ENCODE measurements at places on chromosomes 6 and 20.

DNA sequence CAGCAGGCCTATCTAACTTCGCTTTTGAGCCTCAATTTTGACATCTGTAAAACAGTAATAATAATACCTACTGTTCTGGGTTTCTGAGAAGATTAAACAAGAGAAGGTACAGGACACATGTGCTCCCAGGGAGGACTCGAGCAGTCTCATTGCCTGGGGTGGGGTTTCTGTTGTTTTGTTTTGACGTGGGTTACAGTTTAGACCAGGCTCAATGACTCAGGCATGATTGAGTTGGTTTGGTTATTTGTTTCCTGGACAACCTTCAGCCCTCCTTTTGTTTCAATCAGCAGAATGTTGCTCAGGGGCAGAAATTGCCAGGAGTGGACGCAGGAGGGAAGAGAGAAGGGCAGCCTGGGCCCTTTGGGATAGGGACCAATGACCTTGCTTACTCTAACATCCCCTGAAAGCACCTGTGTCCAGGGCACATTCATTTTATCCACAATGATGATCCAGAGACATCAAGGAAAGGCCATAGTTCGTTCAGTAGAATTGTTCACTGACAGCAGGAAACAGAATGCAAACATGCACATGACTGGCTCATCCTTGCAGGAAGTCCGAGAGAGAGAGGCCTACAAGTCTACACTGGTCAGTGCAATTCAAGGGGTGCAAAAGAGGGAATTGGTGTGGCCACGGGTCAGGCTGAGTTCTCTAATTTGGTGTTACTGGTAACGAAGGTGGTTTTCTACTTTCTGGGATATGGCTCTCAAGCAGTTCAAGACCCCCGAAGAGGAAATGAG, 74.5 kb upstream of the MRPS10 start:
- no peak for DNase-seq

DNA sequence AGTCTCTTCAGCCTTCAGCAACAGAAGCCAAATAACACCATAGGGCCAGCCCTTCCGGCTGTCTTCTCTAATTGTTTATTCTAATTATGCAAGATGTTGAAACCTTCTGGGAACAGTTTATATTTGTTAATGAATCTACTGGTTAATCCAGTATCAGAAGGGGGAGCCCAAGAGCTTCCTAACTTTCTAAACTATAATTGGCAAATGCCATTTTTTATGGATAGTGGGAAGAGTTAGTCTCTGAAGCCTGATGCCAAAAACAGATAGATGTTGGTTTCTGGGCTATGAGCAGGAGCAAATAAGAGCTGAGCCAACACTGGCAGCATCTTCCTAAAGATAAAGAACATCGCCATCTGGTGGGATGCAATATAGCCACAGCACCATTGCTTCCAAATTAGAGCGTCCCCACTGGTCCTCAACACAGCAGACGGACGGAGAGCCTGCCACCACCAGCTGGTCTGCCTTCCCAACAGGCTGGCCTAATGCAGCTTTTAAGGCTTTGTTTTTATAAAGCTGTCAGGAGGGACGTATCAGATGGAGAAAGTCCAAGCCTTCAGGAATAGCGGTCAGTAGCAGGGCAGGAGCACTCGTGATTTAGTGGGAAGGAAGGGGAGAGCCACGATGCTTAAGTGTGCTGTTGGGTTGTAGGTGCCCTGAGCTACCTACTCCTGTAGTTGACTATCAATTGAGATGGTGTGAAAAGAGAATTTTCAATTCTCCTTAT, 118.8 kb downstream of the RALGAPA2 start:
- no peak for DNase-seq

- no peak for DNase-seq
Measured at GRCh38 chr20:56458206-56458821, 10.1 kb upstream of the RTF2 start.

GRCh38 chr6:33276864-33277662, at the start of gene B3GALT4:
TSS of gene B3GALT4 (plus strand) at chr6:33277123. CDS start at chr6:33277420, 297 bp downstream.
- DNase-seq, result peak; percentile 62

- no peak for DNase-seq
Measured at GRCh38 chr6:141482796-141483597, 649.7 kb upstream of the GJE1 start.

DNA sequence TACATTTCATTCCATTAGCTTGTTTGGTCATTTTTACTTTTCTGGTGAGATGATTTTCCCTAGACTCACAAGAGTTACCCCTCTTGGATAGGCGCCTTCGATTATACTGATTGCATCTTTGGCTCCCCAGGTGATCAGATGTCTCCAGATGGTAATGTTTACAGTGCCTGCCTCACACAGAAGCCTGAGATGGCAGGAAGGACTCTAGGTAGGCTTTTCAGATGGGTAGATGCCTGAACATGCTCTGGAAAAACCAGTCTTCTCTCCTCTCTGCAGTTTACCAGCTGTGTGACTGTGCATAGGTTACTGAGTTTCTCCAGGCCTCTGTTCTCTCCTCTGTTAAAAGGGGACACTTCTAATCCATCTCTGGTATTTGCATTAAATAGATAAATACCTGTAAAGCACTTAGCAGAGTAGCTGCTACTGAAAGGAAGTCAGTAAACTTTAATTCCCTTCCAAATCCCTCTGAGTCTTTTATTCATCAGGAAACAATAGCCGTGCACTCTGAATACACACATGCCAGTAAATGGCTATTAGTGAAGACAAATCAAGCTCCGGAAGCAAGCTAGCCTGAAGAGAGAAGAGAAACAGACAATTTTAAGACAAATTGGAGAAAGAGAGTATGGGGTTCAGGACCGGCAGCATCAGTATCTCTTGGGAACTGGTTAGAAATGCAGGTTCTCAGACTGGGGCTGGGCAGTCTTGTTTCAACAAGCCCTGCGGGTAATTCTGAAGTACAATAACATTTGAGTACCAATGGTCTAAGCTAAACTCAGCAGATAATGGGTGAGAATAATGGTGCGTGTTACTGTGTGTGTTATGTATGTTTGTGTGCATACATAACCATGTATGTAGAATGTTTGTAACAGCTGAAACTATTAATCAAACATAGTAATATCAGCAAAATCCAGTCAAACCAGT, 139.4 kb downstream of the UST start:
- no peak for DNase-seq

GRCh38 chr6:43669050-43669921, 18.3 kb downstream of the MRPS18A start:
- DNase-seq, result no peak

DNA sequence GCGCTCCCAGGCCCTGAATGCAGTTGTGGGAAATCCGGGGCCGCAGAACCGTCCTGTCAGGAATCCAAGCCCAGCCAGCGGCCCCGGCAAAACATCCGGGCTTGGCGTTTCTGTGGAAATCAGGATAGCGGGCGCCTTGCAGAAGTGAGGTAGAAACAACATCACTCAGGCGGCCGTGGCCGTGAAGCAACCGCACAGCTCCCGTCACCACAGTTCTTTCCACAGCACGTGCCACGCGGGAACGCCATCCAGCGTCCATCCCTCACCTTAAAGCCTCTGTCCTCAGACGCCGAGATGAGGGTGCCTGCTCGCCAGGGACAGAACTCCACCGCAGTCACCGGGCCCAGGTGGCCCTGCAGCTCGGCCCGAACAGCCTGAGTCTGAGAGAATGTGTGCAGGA, 34.1 kb downstream of the WDR27 start:
- DNase-seq, result no peak

GRCh38 chr20:10323729-10324128, 105.1 kb downstream of the SNAP25 start:
- DNase-seq, result no peak

GRCh38 chr6:18161431-18161830, 6.2 kb downstream of the KDM1B start:
- no peak for DNase-seq

GRCh38 chr6:50112981-50113857, 63.5 kb upstream of the DEFB112 start:
- no peak for DNase-seq

- no peak for DNase-seq
Measured at GRCh38 chr6:153942361-153942760, 96.7 kb upstream of the OPRM1 start.

GRCh38 chr6:41596096-41596685, 42.1 kb upstream of the MDFI start:
- no peak for DNase-seq

DNA sequence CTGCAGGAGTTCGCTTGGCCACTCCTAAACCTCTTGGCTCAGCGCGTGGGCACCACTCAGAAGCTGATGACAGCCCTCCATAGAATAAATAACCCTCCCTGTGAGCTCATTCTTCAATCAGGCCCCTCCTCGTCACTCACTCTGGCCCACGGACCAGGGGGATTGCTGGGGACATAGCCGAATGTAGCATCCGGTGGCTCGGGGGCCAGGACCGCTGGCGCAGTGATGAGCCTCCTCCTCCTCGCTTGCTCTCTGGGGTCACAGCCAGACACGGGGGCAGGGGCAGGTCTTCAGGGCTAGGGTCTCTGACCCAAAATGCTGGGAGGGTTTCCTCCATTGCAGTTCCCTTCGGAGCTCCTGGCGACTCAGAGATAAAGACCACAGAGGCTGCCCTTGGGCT, 79.9 kb downstream of the TFAP2C start:
- no peak for DNase-seq

- DNase-seq, result no peak
Measured at GRCh38 chr6:147802459-147802858, 294.0 kb downstream of the SAMD5 start.

- no peak for DNase-seq
Measured at GRCh38 chr6:36110050-36110449, 20.3 kb upstream of the MAPK13 start.

DNA sequence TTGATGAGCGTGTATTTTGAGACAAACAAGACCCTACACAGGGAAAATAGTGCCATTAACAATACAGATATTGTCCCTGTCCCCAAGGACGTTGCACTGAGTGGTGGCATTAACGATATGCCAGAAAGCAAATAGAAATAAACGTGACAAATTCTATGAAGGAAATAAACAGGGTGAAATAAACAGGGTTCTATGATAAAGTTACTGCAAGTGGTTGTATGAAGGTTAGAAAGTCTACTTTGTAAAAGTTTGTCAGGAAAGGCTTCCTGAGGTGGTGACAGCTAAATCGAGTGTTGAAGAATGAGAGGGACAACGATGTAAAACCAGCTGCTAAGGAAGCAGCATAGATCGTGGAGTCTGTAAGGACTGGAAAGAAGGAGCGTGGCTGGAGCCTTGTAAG, 380.2 kb downstream of the LAMA2 start:
- DNase-seq, result no peak

DNA sequence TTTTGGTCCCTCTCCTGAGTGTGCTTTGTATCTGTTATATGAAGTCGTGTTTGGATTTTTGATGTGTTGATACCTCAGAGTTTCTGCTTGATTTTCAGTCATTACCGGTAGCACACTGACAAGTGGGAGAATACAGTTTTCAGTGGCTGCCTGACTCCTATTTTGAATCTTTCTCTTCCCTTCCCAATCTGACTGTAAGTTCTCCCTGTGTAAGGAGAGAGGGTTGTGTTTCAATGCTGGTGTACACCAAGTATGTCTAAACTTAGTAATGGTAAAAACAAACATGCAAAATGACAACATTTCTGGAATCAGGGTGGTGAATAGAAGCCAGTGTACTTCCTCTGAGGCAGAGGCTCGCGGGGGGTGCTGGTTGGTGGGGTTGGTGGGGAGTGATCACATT, 103.4 kb downstream of the HIVEP1 start:
- no peak for DNase-seq

DNA sequence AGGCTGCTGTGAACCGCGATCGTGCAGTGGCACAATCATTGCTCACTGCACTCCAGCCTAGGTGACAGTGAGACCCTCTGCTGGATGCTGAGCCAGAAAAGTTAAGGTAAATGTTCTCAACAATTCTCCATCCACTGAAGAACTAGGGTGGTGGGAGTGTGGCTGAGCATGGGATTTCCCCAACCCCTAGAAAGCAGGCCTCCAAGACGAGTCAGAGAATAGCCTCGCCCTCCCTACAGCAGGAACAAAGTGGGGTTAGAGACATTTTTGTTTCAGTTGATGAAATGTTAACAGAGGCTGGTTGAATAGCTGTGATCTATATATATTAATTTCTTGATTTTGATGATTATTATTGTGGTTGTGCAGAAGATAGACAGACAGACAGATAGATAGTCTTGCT, 6.1 kb upstream of the ALDH8A1 start:
- DNase-seq, result no peak

DNA sequence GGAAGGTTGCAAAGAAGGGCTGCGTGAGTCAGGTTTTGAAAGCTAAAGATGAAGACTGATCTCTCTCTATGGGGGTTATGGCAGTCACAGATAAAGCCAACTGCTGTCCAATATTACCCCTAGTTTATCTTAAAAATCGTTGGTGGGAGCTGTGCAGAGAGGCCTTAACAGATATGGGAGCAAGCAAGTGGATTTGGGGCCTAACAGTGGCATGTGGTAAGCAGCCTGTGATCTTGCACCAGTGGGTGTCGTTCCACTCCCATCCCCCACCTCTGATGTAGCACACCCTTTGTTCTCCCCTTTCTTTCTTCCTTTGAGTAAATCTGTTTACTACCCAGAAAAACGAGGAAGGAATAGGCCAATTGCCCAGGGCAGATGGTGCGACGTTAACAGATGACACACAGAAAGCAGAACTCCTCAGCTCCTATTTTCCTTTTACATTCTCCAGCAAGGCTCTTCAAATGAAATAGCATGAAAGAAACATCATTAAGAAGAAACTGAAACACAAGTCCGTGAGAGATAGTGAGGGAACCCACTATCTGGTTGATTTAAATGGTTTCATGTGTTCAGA, 274.1 kb upstream of the CITED2 start:
- DNase-seq, result no peak

DNA sequence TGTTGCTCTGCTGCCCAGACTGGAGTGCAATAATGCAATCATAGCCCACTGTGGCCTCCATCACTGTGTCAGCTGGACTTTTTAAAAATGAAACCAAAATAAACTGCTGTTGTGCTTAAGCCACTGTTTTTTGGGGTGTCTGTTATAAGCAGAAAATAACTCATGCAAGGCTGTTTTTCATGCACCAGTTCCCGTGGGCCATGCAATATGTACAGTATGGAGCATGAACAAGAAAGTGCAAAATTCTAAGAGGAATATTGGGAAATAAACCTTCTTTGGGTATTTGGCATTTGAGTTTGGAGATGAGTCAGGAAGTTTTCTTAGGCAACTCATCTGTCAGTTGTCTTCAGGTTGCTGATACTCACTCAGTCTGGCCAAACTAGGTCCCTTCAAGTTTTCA, 14.9 kb upstream of the ZFAND3 start:
- DNase-seq, result no peak

DNA sequence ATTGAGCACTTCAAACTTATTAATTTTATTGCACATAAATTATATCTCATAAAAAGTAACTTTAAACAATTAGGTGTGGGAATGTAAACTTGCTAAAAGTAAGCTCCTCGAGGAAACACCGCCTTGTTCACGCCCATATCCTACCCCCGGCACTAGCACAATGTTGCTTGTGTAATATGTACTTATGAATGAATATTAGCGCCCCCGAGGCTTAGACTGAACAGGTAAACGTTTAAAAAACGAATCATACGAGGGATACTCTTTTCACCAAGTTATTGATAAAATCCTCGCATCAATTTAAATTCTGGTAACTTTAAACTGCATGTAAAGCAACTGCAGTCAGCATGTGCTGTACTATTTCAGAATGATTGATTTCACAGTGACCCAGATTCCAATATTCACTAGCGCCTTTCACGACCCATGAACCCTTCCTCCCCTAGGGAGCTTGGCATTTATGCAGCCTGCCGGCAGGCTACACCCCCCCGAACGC, 637 bp downstream of the TFB1M start:
- DNase-seq, result no peak

Data from activated T-helper 9 cell treated with anti-CD3 and anti-CD28 coated beads, Interleukin-2, amount 50 U/mL, for 16 hours (primary cell).